ENCODE measurements at places on chromosomes 5 and 9.

DNA sequence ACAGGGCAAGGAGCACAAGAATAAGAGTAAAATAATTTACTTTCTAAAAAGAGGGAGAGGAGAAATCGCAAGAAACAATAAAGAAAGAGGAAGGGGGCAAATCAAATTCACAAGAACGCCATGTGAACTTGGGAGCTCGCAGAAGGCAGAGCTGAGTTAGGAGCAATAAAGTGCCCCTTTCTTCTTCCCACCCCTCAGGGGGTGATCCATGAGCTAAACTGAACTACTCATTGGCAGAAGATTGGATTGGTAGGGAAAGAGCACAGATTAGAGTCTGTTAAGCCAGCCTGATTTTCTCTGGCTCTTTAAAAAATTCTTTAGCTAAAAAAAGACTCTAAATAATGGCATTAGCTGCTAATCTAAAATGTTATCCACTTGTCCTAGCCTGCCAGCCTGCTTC is 307.5 kb downstream of the EBF1 start:
- DNase-seq: no peak

DNA sequence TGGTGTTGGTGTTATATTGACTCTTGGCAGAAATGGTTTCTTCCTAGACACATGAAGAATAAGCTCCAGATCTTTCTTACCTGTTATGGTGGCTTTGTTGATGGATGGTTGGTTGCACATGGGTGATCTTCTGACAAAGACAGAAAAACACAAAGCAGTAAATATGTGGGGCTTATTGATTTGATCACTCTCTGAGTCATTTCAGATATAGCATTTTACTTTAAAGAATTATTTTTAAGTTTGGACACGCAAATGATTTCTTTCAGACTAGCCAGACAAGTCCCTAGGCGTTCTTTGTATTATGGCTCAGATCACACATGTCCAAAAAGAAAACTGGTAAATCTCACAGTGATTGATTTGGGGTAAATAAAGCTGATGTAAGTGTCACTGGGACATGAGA is 597.6 kb downstream of the RAB3C start:
- DNase-seq: no peak

- no peak for DNase-seq
Measured at GRCh38 chr9:20729523-20729922, 45.5 kb downstream of the FOCAD start.

DNA sequence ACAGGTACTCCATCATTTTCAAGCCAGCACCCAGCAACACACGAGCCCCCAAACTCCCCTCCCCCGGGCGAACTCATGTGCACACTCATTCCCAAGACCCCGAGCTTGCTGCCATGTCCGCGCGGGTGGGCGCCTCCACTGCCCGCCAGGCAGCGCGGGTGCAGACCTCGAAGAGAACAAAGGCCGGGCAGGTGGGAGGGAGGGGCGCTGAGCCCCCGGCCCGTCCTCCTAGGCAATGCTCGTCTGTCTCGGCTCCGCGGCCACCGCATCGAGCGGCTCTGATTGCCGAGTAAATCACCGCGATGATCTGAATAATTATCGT is 47.1 kb upstream of the PSD2 start:
- DNase-seq: no peak

GRCh38 chr5:175885813-175886212 is 14.4 kb downstream of the CPLX2 start:
- DNase-seq: no peak

- DNase-seq: peak; percentile 64
Measured at GRCh38 chr9:73151653-73152542, at the start of gene ANXA1. ANXA1 (plus strand) TSS chr9:73151865; CDS start chr9:73158536, 6,671 bp downstream.

DNA sequence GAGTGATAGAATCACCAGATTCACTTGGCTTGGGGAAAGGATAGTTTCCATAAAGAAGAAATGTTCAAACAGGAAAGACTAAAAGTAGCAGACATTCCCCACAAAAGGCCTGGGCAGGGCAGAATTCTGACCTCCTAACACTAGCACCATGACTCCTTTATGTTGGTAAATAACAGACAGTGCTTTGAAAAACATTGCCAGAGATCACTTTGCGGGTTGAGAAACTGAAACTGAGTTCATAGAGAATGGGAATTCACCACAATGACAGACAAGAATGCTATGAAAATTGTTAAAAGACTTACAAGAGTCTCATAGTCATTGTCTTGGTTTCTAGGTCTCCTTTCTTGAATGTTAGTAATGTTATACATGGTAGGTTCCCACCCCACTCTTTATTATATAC is 172.5 kb upstream of the GLRA1 start:
- no peak for DNase-seq

GRCh38 chr9:112853882-112854585 is 36.6 kb downstream of the SLC46A2 start:
- DNase-seq: no peak

DNA sequence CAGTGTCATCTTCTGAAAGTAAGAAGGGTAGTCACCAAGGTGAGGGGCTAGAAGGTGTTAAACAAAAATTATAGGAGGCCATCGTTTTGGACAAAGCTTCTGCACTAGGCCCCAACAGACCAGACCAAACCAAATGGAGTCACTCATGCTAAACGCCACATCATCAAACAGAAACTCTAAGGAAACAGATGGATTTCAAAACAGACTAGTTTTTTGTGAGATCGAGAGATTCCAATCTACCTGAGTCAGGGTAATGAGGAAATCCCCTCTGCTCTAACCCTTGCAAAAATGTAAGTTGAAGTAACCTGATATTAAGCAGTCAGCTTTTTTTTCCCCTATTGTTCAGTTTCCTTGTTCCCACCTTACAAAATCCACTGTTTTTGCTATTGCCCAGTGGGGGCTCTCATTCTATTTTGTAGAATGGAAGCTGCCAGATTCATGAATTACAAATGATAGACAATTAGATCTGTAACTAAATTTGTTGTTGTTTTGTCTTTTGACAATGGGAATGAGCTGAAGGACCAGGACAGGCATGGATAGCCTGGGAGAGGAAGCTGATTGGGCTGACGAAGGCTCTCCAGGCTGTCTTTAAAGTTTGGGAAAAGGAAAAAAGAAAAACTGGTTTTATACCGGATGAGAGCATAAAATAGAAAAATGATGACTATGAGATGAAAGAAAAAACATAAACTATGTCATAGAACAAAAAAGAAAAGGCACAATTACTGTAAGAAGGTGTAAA is 94.7 kb upstream of the ADAMTSL1 start:
- peak; percentile 12 for DNase-seq

DNA sequence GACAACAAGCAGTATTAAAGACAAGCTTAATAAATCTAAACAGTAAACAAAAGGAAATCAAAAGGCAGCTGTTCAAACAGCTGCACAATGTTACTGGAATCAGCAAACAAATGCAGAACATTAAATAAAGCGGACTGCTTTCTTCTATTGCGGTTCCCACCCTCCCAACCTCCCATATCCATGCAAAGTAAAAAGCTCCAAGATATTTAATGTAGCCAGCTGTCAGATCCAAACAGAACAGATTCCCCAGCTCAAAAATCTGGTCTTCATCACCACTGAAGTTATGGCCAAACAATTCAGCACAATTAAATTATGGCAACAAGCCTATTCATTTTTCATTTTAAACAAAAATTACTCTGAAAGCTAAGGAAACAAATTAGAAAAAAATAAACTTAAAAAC is 75.9 kb downstream of the SLC38A9 start:
- no peak for DNase-seq

Data from PC-9 (cell line).